ENCODE measurements at places on chromosomes 13 and 19.

DNA sequence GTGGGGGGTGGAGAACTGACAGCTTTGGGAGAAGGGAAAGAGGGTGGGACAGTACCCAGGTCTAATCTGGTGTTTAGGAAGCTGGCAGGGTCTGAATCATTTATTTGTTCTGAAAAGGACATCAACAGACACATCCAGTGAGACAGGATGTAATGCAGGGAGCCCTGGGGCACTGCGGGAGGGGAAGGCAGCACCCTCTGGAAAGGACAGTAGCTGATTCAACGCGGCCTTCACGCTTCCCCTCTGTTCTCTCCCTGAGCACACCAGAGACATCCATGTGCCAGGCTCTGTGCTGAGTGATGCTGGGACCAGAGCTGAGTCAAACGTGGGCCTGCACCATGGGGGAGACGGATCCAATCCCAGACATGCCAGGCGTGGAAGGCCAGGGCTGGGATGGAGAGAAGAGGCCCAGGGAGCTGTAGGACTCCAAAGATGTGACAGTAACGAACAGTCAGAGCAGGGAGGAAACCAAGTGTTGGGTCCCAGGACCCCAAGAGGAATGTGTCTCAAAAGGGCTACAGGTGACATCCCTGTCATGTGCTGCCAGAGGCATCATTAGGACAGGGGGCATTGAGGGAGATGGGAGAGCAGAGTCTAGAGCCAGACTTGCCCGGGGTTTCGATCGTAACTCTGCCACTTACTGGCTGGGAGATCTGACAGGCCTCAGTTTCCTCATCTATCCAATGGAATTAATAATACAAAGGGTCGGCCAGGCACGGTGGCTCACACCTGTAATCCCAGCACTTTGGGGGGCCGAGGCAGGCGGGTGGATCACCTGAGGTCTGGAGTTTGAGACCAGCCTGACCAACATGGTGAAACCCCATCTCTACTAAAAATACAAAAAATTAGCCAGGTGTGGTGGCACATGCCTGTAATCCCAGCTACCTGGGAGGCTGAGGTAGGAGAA, 1.7 kb downstream of the ETFB start:
- no peak for DNase-seq

DNA sequence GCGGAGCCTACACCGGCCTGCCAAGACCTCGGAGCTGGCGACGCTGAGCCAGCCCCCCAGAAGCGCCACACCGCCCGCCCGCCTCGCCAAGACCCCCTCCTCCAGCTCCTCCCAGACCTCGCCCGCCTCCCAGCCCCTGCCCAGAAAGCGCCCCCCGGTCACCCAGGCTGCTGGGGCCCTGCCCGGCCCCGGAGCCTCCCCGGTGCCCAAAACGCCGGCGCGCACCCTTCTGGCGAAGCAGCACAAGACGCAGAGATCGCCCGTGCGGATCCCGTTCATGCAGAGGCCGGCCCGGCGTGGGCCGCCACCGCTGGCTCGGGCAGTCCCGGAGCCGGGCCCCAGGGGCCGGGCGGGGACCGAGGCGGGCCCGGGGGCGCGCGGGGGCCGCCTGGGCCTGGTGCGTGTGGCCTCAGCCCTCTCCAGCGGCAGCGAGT, 10.2 kb downstream of the C19orf25 start:
- DNase-seq, result peak; percentile 41

- no peak for DNase-seq
Observed at GRCh38 chr13:50463719-50464118, 379.8 kb downstream of the DLEU7 start.

- no peak for DNase-seq
Observed at GRCh38 chr19:24159707-24160106, 72.7 kb downstream of the ZNF254 start.

DNA sequence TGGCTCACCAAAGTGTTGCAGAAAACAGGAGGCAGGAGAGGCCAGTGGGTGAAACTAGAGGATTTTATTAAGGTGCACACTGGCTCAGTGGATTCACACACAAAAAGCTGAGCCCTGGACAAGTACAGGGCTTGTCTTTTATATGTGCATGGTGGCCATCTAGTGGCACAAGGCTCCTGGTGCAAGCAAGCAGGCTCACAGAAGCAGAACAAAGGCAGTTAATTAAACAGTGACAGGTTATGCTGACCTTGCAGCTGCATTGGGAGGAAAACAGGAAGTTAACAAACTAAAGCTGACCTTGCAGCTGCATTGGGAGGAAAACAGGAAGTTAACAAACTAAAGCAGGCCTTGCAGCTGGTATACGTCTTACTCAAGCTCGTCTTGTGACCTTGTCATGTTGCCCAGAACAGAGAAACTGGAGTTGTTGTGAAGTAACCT, 65.3 kb upstream of the ZNF681 start:
- no peak for DNase-seq

DNA sequence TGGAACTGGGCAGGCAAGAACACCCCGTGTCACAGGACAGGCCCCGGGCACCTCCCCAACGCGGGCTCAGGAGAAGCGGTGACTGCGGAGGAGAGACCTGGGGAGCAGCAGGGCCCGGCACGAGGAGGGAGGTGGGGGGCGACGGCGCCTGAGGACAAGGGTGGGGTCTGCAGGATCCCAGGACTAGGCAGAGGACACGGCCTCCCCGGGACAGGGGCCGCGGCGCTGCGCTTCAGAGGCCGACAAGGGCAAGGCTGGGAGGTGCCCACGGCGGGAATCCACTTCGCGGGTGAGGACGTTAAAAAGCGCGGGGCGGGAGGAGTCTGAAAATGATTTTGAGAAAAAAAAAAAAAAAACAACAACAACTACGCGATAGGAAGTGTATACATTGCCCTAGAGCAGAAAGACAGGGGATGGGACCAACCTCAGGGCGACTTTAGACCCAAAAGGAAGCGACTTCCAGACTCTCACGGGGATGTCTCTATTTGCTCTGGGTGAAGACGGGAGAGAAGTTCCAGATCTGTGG, 44.9 kb downstream of the ZNF611 start:
- peak; percentile 8 for DNase-seq

GRCh38 chr19:5515737-5516136, 52.0 kb downstream of the TINCR start:
- no peak for DNase-seq

GRCh38 chr13:93233997-93234416, 7.4 kb downstream of the GPC6 start:
- no peak for DNase-seq

GRCh38 chr19:16041299-16041990, 34.9 kb upstream of the TPM4 start:
- DNase-seq, result peak; percentile 80

DNA sequence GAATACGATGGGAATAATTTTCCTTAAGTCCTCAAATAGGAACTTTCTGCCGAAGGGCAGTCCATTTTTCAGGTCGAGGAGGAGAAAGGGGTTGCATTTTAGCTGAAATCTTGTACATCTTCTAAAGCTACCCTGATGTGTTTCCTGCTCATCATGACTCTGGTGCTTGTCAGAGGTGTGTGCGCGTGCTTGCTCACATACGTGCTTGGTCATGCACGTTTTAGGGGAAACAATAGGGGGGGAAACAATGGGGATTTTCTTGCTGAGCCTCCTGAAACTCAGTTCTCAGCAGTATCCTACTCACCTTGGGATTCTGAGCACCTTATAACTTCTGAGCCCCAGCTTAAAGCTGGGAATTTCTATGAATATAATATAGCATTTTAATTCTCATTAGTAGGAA, 44.7 kb downstream of the TM9SF2 start:
- DNase-seq, result no peak

DNA sequence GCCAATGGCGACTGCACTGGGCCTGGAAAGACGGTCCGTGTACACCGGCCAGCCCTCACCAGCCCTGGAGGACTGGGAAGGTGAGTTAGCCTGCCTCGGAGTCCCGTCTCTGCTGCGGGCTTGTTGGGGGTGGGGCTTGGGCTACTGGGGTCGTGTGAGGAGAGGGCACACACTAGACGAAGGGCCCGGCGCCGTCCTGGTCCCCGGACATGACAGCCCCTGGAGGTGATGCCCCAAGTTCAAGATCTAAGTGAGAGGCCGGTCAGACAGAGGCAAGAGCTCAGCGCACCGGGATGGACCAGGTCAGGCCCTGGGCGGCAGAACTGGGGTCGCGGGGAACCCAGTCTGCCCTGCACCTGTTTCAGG, 1.6 kb downstream of the CILP2 start:
- no peak for DNase-seq

- no peak for DNase-seq
Observed at GRCh38 chr13:101325423-101325822, 90.9 kb downstream of the NALCN start.

- peak; percentile 37 for DNase-seq
Observed at GRCh38 chr19:2636897-2637683, 65.4 kb downstream of the GNG7 start.

GRCh38 chr19:48428670-48429069, 17.1 kb upstream of the GRWD1 start:
- DNase-seq, result no peak

DNA sequence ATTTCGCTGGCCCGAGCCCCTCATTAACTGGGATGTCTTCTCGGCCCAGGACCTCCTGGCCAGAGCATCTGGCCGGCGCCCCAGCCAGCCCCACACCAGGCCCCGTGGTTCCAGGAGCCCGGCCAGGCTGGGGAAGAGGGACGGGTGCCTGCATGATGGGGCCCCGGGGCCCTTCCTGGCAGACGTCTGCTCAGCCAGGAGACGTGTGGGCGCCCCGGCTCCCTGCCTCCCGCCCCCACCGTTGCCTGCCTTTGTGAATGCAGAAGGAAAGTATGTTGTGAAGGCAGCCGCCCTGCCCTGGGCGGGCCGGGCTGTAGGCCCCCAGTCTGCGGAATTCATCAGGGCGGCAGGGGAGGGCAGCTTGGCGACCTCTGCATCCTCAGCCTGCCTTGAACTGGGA, 4.4 kb upstream of the COMP start:
- peak; percentile 53 for DNase-seq

GRCh38 chr13:72648513-72649065, 78.8 kb downstream of the MZT1 start:
- no peak for DNase-seq

GRCh38 chr13:50646070-50646469, 197.4 kb downstream of the DLEU7 start:
- DNase-seq, result no peak

DNA sequence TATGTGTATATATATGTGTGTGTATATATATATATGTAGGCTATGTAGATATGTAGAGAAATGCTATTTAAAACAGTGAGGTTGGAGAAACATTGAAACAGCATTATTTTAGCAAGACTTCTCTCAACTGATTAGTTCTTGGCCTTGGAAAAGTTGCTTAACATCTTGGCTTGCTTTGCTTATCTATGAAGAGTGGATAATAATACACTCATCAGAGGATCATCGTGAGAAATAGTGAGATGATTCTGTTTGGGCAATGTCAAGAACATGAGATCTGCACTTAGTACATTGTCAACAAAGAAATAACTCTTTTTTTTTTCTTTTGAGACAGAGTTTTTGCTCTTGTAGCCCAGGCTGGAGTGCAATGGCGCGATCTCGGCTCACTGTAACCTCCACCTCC, 128.3 kb downstream of the KLF5 start:
- peak; percentile 23 for DNase-seq

GRCh38 chr19:34260771-34261173, 6.4 kb downstream of the GARRE1 start:
- DNase-seq, result peak; percentile 71

DNA sequence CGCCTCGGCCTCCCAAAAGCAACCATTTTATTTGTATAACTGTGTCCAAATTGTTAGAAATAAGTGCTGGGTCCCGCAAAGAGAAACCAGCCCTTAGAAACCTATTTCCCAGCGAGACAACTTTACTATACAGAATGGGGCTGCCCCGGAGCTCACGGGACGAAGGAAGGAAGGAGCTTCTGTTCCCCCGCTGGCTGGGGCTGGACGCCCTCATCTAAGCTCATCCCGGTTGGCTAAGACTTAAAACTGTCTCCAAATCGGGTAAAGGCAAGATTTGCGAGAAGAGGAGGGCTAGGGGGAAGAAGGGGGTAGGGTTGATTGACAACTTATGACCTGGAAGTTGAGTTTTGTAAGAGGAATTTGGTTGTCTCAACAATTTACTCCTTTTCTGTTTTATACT, 12.3 kb upstream of the BSG start:
- no peak for DNase-seq

GRCh38 chr19:34118879-34119748, 53.2 kb upstream of the LSM14A start:
- no peak for DNase-seq

DNA sequence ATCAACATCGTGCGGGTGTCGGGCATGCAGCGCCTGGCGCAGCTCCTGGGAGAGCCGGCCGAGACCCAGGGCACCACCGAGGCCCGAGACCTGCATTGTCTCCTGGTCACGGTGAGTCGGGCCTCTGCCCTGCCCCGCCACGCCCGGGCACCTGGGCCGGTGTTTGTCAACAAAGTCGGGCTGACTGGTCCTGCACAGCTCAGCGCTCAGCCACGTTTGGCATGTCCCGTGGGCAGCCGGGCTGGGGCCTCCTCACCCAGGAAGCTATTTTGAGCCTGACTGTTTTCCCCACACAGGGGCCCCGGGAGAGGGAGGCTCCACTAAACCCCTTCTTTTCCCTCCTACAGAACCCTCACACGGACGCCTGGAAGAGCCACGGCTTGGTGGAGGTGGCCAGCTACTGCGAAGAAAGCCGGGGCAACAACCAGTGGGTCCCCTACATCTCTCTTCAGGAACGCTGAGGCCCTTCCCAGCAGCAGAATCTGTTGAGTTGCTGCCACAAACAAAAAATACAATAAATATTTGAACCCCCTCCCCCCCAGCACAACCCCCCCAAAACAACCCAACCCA, 1.3 kb downstream of the GADD45B start:
- DNase-seq, result peak; percentile 33

- DNase-seq, result no peak
Observed at GRCh38 chr19:38933544-38933943, 2.8 kb downstream of the MRPS12 start.

- no peak for DNase-seq
Observed at GRCh38 chr19:42272989-42273406, 3.9 kb downstream of the CIC start.

- DNase-seq, result no peak
Observed at GRCh38 chr19:1690699-1691307, 38.4 kb upstream of the TCF3 start.

DNA sequence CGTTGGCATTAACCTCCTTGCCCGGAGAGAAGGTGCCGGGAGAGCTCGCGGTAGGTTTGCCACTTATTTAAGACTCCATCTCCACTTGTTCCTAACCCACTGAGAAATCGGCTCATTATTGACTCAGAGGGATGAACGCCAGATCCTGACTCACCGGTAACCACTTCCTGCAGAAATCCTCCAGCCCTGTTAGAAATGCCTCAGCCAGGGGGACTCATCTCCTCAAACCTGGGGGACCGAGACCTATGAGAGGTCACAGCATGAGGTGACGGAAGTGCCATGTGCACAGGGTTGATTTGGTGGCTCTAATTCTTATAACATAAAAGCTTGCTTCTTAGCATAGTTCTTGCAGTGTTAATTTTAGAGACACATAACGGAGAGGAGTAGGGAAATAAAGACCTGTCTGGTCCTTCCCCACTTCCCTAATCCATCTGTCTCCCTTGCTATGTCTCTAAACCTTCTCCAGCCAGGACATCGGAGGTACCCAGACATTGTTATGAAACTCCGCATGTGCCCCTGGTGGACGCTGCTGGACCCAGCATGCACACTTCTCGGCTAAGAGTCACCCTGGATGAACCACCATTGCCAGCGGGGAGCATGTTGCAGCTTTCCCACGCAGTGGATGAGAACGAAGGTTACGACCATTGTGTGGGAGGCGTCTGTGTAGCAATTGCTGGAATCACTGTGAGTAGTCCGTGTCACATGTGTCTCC, 158.9 kb downstream of the EFNB2 start:
- peak; percentile 82 for DNase-seq

Data from fibroblast of the aortic adventitia (primary cell).